Stimulated activated CD8-positive, alpha-beta memory T cell treated with anti-CD3 and anti-CD28 coated beads, Interleukin-7, amount 100 ng/mL, for 4 hours (primary cell): ENCODE measurements at places on chromosomes 4 and X.
A peak's percentile ranks its signal among the peaks of the same experiment; 100 is the strongest.

- DNase-seq: no peak
Observed at GRCh38 chr4:168832763-168833575, 177.1 kb downstream of the CBR4 start.

DNA sequence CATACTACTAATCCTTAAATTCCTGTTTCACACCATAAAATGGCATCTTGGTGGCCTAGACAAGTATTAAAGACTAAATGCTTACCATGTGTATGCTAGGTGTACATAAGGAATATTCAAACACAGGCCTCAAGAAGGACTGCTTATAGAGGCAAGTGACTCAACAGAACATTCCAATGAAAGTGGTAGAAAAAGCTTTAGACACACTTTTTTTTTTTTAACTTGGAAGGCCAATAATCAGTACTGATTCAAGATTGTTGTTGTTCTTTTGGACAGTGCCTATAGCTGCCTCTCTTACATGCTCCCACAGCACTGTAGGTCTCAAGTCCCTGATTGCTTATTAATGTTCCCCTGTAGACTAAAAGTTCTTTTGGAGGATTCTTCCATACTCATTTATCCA lies 77.6 kb downstream of the FBXL5 start:
- DNase-seq: no peak

DNA sequence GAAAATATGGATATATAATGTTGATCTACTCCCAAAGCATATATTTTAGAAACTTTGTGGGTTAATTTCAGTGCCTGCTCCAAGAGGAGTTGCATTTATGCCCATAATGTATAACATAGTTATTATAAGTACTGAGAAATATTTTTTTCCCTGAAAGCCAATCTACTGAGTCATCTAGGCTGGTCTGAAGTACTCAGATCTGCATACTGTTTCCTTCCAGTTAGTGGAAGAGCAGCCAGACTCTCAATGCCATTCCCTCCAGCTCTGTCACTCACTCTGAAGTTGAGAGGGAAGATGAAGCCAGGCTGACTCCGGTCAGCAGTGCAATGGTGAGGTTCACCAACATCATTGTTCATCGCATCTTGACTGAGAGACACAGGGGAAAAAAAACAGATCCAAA lies 505.1 kb downstream of the PPARGC1A start:
- DNase-seq: no peak

GRCh38 chr4:144656850-144657249 lies 10.9 kb downstream of the HHIP start:
- no peak for DNase-seq

DNA sequence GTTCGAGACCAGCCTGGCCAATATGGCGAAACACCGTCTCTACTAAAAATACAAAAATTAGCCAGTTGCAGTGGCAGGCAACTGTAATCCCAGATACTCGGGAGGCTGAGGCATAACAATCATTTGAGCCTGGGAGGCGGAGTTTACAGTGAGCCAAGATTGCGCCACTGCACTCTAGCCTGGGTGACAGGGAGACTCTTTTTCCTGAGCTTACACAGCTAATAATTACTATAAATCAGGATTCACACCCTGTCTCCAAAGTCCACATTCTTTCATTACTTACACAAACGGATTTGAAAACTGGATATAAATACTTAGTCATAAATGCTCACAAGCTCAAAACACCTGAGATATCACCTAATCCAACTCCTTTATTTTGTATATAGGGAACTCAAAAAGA lies 151.6 kb downstream of the LRBA start:
- DNase-seq: no peak

DNA sequence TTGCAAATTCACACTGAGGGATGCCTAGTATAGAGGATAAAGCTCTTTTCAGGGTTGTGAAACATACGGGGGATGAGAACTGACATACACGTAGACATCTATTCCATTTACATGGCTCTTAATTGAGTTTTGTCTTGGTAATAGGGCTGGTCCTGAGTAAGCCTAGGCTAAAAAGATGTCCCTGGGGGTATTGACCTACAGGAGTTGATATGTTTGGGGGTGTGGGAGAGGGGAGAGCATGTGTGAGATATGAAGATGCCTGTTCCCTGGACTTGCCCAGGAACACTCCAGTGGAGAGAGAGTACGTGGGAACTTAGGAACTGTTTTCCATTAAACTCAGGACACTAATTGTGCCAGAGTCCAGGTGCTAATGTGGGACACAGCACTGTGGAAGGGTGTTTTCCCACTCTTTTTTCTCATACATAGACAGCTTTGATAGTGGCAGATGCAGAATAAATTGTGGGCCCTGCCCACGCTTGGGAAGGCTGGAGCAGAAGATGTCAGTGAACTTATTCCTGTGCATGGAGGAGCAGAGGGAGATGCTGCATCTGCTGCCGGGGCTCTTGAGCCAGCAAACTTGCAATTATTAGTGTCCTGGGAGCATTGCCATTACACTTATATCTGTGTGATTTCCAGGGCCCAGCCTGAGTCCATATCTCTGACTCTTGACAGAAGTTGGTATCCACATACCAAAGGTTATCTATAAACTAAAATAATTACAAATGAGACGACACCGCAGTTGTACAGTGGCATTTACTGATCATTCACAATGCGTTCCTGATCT lies 20.7 kb downstream of the SYNPO2 start:
- DNase-seq: no peak

GRCh38 chr4:138977524-138977923 lies 38.1 kb upstream of the NOCT start:
- no peak for DNase-seq

GRCh38 chrX:85903692-85904471 lies 143.5 kb downstream of the CHM start:
- DNase-seq: no peak

DNA sequence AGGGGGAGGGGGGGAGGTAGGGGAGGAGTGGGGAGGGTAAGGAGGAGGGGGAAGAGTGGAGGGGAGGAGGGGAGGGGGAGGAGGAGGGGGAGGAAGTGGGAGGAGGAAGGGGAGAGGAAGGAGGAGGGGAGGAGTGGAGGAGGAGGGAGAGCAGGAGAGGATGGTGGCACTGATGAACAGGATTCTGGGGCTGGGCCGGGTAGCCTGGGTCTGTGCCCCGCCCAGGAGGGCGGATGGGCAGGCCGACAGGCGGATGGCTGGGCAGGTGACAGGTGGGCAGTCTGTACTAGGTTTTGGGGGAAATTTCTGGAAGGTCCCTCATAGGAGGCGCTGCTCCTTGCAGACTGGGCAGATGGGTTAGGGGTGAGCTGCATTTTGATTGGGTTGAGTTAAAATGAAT lies 66.0 kb upstream of the ADRA2C start:
- no peak for DNase-seq

DNA sequence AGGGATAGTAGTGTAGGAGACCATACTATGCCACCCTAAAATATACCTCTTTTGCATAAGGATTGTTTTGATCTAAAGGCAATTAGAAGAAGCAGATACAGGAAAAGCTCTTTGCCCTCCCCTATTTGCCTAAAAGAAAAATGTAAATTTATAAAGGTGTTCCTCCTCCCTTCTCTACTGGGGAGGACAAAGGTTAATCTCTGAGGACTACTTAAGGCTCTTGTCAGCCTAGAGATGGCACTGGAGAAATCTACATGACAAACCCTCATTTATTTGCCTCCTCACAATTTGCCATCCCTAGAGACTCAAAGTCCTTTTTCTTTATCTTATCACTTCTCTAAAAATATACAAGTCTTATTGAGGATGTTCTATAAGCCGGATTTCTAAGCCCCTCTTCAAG lies 1021.8 kb downstream of the STPG2 start:
- no peak for DNase-seq

DNA sequence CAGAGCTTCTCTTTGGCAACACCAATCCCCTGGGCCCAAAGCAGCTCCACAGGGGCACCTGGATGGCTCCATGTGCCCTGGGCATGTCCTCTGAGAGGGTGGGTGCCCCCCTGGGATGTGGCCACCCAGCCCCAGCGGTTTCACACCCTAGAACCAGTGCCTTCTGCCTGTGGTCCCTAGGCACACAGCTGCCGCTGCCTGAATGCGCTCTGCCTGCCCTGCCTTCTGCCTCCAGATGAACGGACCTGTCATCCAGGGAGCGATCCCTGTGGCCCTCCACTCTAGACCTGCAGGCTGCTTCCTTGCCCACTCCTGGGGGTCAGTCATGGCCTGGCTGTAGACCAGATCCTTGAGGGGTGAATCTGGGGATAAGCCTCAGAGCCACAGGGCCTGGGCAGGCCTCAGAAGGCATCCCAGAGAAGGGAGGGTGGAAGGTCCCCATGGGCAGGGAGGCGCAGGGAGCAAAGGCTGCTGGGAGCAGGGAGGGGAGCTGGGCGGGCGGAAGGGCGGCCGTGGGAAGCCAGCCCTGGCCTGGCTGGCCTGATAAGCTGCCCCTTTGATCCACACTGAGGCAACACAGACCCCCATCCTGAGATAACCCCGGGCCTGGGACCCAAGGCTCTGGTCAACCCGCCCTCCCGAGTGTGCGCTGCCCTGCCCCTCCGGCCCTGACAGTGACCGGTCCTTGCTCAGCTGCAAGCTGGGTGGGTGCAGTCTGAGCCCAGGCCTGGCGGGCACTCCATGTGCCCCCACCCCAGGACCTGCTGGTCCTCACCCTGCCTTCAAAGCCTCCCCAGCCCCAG lies 8.1 kb upstream of the FGFR3 start:
- no peak for DNase-seq

- no peak for DNase-seq
Observed at GRCh38 chrX:8946563-8946962, 87.4 kb downstream of the FAM9B start.

DNA sequence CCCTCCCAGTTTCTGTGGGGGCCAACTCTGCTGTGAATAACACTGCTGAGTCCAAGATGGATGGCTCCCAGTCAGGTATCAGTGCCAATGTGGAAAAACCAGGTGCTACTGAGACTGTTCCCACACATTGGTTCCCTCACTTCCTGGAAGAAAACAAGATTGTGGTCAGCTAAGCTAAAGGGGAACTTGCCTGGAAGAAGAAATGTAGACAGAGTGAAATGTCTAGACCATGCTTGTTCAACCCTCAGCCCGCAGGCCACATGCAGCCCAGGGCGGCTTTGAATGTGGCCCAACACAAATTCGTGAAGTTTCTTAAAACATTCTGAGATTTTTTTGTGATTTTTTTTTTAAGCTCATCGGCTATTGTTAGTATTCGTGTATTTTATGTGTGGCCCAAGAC lies 28.6 kb upstream of the UTP14A start:
- no peak for DNase-seq

DNA sequence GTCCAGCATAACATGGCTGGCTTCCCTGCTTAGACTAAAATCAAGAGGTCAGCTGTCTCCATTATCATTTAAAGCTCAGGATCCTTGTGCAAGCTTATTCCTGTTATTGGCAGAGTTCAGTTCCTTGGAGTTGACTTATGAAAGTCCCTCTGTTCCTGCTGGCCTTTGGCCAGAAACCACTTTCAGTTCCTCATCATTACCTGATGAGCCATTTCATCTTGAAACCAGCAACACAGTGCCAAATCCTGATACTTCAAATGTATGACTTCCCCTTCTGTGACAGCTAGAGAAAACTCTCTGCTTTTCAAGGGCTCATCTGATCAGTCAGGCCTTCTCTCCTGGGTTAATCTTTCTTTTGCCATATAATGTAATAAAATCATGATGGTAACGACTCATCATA lies 110.6 kb upstream of the FSTL5 start:
- no peak for DNase-seq

- DNase-seq: peak; percentile 72
Observed at GRCh38 chr4:82462415-82462831, 32.0 kb downstream of the ENOPH1 start.

GRCh38 chr4:89026542-89026941 lies 30.4 kb downstream of the FAM13A start:
- DNase-seq: no peak

GRCh38 chr4:167000141-167000852 lies 234.0 kb downstream of the SPOCK3 start:
- DNase-seq: no peak

GRCh38 chr4:99506781-99507180 lies 4.0 kb upstream of the C4orf17 start:
- DNase-seq: no peak

DNA sequence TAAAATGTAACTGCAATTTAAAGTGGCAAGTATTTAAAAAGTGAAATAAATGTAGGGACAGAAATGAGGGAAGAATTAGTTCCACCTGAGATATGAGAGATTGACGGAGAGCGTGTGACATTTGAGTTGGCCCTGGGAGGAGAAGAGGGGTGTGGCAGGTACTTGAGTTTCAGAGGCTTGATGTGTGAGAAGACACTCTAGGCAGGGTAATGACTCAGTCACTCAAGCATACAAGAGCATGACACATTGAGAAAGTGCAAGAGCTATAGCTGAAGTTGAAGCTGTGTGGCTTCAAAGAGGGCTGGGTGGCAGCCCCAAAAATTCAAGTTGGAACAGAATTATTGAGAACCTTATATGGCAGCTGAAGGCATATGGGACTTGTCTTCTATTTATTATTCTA lies 420.5 kb downstream of the SLITRK2 start:
- no peak for DNase-seq

DNA sequence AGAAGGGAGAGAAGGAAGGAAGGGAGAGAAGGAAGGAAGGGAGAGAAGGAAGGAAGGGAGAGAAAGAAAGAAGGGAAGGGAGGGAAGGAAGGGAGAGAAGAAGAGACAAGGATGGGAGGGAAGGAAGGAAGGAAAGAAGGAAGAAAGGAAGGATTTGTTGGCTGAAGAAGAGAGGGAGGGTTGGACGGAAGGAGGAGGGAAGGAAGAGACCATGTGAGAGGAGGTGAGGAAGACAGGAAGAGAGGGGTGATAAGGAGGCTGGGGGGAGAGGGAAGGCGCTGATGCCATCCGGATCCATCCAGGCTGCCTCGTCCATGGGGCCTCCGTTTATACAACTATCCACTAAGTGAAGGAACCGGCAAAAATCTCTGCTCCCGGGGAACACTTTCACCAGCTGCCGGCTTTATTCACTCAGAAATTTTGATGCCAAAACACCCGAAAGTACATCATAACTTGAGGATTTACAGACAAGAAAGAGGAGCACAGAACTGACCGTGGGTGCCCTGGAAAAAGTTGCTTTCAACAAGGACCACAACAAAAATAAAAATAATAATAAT lies 14.9 kb downstream of the DHRSX start:
- DNase-seq: no peak

- no peak for DNase-seq
Observed at GRCh38 chr4:140031706-140032105, 122.3 kb downstream of the MAML3 start.

DNA sequence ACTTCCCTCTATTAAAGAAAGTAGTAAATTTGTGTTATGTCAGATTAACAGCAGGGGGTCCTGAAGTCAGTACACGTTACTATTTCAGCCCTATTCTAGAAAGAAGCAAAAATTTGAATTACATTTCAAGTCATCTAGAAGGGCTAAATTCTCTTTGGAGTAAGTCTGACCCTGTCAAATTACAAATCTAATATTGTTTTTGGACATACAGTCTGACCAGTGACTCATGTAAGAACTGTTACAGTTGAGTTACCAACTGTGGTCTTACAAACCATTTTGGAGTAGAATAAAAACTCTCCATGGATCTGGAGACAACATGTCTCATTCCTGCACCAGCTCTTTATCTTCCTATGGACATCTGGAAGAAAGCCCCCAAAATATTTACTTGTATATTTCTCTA lies 36.0 kb upstream of the GYPA start:
- DNase-seq: no peak

GRCh38 chrX:47467106-47467505 lies 15.9 kb downstream of the ZNF41 start:
- no peak for DNase-seq
